ENCODE measurements at places on chromosomes 12 and 14. TPM values are rescaled to one million over a fixed set of nuclear protein-coding genes. Genes with fewer than 3 reads are reported as not detected.
A peak's percentile ranks its signal among the peaks of the same experiment; 100 is the strongest.

GRCh38 chr12:109433618-109434017 is 43.5 kb downstream of the KCTD10 start:
- no peak for DNase-seq

The SERPINA10 gene
- total RNA-seq, result not detected

- DNase-seq, result peak; percentile 39
These were observed 38.9 kb upstream of the DICER1 start for GRCh38 chr14:95196268-95196667.

- DNase-seq, result no peak
These were observed 55.4 kb downstream of the ASCL1 start for GRCh38 chr12:103012884-103013283.

The ALX1 gene
- total RNA-seq, result not detected

GRCh38 chr12:22410486-22410885 is 76.0 kb upstream of the ST8SIA1 start:
- DNase-seq, result no peak

- no peak for DNase-seq
These were observed 75.6 kb upstream of the HECTD1 start for GRCh38 chr14:31283153-31283552.

- DNase-seq, result no peak
These were observed 226.1 kb downstream of the CHST11 start for GRCh38 chr12:104682790-104683279.
